ENCODE measurements at places on chromosomes 4 and X.
A peak's percentile ranks its signal among the peaks of the same experiment; 100 is the strongest.

DNA sequence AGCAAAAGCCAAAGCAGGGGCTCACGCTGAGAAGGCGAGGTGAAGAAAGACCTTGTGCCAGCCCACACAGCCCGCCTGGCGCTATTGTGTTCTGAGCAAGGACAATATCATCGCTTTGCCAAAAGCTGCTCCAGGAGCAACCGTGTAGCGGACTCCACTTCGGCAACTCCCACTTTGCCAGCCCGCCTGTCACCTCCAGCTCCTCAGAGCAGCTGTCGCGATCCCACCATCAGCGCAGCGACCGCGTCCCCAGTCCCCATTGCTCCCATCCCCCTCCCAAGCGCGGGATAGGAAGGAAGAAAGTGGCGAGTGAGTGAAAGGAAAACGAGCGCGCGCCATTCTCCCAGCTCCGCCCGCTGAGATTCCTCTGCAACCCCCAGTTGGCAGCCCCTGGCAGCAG, 759 bp downstream of the ZC4H2 start:
- no peak for DNase-seq

- no peak for DNase-seq
Observed at GRCh38 chrX:154313147-154313546, 17.6 kb downstream of the TKTL1 start.

DNA sequence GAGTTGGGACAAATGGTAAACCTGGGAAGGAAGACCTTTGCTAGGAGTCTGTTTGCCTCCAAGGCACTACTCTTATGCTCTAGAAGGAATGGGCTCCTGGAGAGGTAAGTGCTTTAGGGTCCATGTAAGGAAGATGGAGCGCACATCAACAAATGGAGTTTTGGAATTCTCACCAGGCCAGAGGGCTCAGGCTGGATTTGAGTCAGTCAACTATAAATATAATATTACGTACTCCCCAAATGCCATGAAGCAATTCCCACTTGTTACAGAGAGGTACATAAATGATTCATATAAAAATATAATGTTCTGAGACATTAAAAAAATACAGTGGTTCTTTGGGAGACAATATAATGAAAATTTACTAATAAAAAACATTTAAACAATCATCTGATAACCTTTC, 1.6 kb upstream of the SLC9B1 start:
- DNase-seq, result no peak

DNA sequence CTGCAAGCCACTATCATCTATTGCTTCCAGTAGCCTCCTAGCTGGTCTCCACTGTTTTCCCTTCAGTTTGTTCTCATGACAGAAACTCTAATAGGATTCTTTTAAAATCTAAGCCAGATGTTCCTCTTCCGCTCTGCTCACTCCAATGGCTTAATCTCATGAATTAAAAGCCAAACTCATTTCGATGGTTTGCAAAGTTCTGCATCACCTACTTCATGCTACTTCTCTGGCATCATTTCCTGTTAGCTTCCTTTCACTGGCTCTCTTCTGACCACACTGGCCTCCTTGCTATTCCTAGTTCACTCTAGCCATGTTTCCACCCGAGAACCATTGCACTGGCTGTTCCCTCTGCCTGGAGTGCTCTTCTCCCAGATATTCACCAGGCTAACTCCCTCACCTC, 102.0 kb upstream of the LSM6 start:
- DNase-seq, result no peak

DNA sequence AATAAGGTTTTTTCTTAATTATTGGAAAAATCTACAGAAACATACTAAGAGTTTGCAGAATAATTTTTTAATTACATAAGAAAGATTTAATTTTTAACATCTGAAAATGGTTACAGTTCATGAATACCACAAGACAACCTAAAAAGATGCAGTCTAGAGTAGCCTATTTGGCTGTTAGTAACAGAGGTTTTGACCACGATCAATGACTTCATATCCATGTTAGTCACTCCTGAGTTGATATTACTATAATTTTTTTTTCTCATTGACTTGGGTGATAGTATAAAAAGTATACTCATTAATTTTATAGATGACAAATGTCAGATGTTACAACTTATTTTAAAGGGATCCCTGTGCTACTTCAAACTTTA, 272.5 kb downstream of the DCTD start:
- DNase-seq, result no peak

GRCh38 chrX:11540532-11541377, 125.0 kb downstream of the ARHGAP6 start:
- DNase-seq, result no peak

DNA sequence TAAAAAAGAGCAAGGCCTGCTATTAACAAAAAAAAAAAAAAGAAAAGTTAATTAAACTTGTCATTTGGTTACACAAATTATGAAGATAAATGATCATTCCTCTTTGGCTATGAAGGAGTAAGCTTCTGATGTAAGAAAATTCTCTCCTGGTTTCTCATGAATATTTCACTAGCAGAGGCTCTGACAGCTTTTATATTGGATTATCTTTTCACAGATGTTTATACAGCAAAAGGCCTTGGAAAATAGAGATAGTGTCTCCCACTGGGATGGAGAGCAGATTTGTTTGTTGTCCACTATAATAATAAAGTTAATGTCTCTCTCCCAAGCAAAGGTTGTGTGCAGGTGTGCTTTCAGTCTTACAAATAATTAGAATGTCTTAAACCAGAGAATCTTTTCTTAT, 40.7 kb upstream of the PDGFC start:
- DNase-seq, result no peak

DNA sequence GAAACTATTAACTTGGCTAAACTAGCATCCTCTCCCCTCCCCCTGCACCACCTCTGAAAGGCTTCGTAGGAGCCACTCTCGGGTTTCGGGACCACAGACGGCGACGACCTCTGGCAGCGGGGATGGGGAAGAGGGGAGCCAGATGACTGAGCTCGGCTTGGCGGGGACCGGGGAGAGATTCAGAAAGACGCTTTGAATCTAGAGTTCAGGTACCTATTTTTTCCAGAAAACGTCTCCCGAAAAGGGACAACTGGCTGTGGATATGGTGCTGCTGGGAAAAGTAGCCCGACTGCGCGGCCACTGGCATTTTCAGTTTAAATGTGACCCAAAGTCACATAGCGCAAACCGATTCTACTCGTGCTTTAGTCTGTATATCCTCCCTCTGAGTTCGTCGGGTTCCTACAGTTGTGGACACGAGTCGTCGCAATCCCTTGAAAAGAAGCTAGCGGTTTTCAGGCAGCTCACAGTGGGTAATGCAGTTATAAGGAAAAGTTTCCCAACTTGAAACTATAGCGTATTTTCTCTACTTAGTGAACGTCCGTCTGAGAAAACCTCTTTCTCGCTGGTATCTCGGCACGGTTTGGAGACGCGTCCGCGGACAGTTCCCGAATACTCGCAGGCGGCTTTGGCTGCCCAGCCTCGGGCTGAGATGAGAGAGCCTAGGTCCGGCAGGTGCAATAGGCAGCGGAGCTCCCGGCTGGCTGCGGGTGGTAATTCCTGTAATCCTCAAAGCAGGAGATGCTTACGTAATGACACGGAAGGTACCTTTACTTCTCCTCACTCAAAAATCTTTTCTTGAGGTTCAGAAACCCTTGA, 1.3 kb downstream of the PARM1 start:
- peak; percentile 42 for DNase-seq

DNA sequence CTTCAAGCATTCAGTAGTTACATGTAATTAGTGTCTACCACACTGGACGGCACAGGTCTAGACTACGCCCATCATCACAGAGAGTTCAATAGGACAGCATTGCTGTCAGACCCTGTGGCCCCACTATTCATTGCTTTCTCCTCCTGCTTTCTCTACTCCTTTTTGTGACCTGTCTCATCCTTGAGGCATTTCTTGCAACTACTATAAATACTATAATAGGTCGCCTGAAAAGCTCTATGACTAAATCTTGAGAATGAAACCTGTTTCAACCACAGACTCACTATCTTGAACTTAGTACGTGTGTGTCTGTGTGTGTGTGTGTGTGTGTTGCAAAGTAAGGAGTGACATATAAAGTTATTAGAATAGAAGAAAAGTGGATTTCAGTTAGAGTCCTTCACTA, 252.9 kb upstream of the KLF3 start:
- no peak for DNase-seq

DNA sequence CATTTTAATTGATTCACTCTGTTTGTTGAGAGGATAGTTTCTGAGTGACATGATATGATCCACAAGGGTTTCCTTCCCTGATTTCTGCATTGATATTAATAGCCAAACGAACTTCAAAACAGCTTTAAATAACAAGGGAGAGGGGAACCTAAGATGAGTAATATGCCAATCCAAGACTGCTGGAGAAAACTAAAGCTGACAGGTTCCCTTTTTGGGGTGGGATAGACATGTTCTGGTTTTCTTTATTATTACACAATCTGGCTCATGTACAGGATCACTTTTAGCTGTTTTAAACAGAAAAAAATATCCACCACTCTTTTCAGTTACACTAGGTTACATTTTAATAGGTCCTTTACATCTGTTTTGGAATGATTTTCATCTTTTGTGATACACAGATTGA, 182.2 kb downstream of the AR start:
- no peak for DNase-seq

- DNase-seq, result no peak
Observed at GRCh38 chrX:16603822-16604221, 46.1 kb upstream of the S100G start.

DNA sequence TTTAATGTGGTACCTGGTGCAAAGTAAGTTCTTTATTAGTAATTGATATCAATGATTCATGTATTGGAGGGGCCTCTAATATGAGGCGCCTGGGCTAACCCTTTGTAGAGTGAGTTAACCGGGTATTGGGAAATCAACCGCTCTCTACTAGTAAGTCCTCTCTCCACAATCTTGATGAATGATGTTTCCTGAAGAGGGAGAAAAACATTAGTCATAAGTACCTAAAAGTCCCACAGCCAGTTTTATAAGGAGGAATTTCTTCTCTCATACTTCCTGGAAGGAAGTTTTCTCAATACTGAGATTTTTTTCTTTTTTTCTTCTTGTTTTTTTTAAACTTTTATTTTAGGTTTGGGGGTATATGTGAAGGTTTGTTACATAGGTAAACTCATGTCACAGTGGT, 62.3 kb downstream of the AGTR2 start:
- no peak for DNase-seq

DNA sequence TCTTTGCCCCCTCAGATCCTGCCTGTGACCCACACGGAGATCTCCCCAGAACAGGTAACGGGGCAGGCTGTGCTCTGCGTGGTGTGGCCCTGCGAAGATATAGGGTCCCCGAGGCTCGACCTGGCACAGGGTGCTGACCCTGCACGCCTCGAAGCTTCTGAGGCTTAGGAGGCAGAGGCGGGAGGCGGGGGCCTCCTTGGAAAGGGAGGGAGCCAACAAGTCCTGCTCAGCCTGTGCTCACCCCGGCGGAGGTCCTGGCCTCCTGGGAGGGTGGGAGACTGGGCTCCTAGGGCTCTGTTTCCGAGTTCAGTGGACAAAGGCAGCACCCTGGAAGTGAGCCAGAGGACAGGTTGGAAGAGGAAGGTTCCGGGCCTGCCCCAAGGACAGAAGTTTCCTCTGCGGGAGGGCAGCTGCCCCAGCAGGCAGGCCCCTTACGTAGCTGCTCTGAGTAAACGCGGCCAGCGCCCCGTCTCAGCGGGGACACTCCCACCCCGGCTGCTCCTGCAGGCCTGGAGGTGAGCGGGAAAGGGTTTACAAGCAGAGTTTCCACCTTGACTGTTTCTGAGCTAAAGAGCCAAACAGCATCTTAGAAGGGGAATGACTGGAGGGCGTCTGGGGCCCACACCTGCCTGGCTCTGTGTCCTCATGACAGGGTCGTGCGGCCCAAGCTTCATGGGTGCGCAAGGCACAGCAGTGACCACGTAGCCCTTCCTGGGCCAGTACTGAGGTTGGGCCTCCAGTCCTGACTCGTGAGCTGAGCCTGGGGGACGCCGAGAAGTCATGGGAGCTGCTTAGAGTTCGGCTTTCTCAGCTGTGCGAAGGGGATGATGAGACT, 16.1 kb downstream of the TMEM175 start:
- no peak for DNase-seq

DNA sequence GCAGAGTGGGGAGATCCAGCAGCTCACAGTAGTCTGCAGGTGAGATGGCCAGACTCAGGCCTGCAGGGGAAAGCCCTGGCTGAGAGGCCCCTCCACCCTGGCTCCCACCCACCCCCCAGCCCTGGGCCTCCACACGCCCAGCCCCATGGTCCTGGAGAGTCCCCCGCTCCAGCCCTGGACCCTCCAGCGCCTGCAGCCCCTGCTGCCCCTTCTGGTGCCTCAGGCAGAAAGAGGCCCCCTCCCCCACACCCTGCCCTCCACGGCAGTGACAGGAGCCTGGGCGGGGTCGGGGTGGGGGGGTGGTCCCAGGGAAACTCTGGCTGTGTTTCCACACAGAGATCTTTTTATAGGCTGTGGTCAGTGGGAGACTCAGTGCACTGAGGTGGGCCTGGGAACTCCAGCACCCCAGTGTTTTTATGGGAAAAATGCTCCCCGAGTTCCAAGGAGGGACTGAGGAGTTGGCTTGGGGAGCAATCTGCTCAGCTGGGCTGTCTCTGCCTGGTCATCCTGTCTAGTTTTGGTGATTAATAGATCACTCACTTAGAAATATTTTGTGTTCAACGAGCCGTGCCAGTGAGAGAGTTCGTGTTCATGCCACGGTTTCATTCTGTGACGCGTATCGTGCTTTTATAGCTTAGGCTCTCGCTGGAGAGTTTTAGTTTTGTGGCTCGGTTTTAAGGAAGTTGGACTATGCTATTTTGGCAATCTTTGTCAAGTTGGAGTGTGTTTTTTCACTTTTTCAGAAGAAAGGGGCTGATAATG, 53.1 kb upstream of the HGFAC start:
- DNase-seq, result no peak

DNA sequence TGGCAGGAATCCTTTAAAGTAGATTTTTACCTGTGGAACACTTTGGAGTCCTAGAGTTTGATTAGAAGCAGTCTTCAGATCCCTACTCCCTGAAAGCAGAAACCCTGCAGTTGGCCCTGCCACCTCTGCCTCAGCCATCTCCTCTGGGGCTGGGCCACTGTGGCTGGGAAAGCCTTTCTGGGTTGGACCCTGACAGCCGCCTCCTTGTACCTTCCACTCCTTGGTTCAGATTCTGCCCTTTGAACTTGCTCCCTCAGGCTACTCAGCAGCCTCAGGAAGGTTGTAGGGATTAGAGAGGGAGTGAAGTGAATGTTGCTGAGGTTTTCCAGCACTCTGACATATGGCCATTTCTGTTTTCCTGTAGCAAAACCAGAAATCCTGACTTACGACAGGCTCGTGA, 65.5 kb downstream of the KIT start:
- no peak for DNase-seq

DNA sequence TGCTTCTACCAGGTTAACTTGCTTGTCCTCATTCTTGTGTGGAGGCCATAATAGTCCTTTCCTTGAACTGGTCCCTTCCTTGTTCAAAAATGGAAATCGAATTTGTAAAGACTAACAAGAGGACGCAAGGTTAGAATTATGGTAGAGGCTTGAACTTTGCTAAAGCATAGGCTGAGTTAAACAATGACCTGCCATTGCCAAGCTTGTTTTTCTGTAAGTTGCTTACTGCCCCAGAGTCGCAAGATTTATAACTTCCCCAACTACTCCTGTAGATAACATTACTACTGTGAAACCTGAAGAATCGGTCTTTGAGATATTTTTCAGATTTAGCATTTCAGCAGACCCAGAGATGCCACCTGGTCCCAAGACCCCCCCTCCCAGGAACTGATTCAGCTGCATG, 45.3 kb downstream of the RAB33B start:
- no peak for DNase-seq

Data from NCI-H2029 treated with DMSO at 0.1 percent for 48 hours (cell line).